AML-193 (cell line): ENCODE measurements at places on chromosomes 5 and 9.

- DNase-seq = no peak
These were observed 1431.0 kb upstream of the WWC1 start for GRCh38 chr5:166860426-166860825.

DNA sequence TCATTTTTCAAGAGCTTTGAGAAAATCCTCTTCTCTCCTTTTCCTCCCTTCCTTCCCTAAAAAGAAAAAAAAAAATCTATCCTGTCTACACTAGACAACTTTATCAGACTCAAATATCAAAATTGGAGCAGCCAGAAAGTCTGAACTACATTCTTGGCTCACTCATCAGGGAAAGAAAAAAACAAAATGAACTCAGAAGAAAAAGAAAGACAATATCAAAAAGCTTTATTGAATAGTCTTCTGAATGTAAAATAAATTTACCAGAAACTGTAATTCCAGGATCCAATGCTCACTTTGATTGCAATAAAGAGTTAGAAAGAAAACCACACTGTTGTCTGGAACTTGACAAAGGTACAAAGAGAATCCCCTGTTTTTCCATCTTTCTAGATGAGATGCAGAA lies 507.2 kb upstream of the MPDZ start:
- DNase-seq = no peak

GRCh38 chr5:12460493-12461261 lies 556.4 kb upstream of the CTNND2 start:
- DNase-seq = no peak

DNA sequence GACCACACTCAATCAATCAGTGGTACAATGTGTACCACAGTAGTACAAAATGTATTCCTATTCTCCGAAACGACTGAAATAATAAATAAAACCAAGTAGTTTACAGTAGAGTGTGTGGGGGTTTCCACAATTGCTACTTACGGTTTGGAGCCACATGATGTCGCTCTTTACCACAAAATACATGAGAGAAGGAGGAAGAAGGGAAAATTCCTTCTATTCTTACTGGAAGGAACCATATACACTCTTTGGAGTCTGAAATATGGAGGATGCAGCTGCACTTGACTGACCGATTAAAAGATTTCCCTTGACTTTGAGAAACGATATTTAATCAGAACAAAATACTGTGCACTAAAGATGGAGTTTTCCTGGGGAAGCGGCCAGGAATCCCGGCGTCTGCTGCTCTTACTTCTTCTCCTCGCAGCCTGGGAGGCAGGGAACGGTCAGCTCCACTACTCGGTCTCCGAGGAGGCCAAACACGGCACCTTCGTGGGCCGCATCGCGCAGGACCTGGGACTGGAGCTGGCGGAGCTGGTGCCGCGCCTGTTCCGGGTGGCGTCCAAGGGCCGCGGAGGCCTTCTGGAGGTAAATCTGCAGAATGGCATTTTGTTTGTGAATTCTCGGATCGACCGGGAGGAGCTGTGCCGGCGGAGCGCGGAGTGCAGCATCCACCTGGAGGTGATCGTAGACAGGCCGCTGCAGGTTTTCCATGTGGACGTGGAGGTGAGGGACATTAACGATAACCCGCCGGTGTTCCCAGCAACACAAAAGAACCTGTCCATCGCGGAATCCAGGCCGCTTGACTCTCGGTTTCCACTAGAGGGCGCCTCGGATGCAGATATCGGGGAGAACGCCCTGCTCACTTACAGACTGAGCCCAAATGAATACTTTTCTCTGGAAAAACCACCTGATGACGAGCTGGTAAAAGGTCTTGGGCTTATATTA lies at the start of gene PCDHA4:
Gene PCDHA4 (plus strand): TSS at position 235 of the 942 bp plus-strand sequence.
- DNase-seq = no peak

DNA sequence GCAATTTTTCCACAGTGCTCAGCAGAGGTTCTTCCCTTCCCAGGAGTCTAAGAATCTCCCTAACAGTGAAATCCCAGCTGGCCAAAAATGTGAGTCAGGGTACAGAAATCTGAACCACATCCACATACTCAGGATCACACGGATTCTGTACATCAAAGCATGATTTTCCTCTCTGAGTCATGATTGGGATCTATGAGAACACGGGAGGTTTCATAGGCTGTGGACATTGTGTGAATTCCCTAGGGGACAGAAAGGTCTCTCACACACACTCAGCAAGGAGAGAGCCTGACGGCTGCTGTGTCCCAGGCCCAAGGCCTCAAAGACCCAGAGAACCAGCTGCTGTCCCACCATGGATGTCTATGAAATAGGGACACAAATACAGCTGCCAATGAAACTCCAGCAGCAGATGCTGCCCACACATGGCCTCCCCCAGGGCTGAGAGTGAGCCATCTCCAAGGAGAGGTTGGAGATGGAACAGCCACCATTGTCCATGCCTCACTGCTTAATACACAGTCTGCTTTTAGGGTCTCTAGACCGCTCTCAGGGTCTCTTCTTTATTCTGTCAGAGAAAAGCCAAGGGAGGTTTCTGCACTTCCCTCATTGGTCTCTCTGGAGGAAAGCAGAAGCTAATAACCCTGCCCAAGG lies 102.7 kb downstream of the ADAMTS12 start:
- DNase-seq = no peak

GRCh38 chr5:33761139-33761538 lies 130.7 kb downstream of the ADAMTS12 start:
- DNase-seq = no peak

GRCh38 chr9:4258320-4259090 lies 41.4 kb downstream of the GLIS3 start:
- DNase-seq = no peak

GRCh38 chr9:134630393-134630790 lies 11.2 kb upstream of the COL5A1 start:
- no peak for DNase-seq

DNA sequence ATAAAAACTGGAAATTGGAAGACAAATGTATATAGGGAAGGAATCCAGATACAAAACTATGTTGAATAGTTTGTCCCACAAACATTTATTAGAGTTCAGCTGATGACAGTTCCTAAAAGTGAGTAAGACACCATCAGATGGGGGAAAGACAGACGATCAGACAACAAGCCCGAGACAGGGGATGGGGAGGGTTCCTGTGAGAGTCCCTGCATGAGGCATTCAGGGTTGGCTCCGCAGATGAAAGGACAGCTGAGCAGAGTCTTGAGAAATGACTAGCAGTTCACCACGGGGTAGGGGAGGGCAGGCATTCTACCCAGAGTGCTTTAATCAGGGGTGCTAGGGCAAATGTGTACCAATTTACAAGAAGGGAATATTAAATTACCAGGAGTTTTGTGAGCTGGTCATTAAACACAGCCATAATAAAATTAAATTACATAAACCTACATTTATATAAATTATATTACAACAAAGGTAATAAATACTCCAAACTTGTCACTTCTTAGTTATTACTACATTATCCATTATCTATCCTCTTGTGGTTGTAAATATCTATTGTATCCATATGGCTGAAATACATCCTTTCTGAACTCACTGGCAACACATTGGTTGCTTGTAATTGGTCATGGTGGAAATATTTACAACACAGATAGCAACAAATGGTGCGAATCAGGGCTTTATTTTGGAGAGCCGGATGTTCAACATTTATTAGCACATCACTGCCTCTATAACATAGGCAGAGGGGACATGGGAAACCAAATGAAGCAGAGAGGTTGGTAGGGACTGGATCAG lies 27.8 kb downstream of the TNFSF15 start:
- DNase-seq = no peak

- no peak for DNase-seq
These were observed 74.7 kb downstream of the KIF24 start for GRCh38 chr9:34254141-34254913.

DNA sequence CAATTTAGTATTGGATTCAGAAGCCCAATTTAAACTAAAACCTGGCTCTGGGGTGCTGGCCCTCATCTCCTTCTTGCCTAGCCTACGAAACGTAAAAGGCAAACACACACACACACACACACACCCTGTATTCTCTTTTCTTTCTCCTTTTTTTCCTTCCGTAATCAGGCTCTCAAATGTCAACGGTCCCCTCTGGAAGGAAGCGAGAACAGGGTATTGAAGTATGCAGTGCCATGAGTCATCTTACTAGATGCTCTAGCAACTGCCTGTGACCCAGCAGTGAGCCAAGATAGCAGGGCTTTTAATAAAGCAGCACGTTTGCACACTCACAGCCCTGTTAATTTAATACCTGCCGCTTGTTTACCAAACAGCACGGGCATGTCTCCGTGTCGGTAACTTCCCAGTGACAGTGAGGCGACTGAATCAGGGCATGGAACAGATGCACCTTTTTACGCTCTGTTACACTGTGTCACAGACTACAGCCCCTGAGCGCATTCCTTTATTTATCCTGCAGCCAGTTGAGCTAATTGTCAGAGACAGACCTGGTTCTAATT lies 243.8 kb downstream of the BNC2 start:
- no peak for DNase-seq
